ENCODE measurements at places on chromosomes 11 and 22. TPM values are rescaled to one million over a fixed set of nuclear protein-coding genes. Genes with fewer than 3 reads are reported as not detected.

GRCh38 chr11:62236187-62236586, 5.9 kb upstream of the SCGB1D2 start:
- no peak for DNase-seq

DNA sequence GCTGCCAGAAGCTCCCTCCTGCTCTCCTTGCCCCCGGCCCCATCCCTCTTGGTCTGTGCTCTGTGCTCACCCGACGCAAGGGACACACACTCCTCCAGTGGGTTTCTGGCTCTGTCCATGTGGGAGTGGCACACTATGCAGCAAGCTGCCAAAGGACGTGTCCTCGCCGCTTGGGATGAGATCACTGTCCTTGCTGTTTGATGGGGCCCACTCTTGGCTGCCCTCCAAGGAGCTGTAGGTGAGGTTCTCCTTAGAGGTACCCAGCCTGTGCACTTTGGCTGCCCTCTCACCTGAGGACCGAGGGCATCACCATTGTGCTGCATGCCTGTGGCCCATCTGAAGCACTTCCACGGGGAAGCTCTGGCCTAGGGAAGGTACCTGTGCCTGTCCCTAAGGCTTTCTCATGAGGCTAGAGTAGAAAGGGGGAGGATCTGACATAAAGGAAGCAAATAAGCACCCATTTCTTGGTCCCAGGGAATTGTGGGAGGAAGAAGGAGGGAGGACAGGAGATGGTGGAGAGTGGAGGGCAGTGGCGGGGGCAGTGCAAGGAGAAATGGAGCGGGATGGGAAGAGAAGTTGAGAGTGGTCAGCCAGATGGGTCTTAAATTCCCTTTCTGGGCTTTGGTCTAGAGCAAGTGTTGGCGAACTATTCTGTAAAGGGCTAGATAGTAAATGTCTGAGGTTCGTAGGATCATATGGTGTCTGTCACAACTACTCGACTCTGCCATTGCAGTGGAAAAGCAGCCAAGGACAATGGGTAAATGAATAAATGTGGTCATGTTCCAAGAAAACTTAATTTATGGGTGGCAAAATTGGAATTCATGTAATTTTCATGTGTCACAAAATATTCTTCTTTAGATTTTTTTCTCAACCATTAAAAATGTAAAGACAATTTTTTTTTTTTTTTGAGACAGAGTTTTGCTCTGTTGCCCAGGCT, 47.0 kb upstream of the AMPD3 start:
- DNase-seq = no peak

DNA sequence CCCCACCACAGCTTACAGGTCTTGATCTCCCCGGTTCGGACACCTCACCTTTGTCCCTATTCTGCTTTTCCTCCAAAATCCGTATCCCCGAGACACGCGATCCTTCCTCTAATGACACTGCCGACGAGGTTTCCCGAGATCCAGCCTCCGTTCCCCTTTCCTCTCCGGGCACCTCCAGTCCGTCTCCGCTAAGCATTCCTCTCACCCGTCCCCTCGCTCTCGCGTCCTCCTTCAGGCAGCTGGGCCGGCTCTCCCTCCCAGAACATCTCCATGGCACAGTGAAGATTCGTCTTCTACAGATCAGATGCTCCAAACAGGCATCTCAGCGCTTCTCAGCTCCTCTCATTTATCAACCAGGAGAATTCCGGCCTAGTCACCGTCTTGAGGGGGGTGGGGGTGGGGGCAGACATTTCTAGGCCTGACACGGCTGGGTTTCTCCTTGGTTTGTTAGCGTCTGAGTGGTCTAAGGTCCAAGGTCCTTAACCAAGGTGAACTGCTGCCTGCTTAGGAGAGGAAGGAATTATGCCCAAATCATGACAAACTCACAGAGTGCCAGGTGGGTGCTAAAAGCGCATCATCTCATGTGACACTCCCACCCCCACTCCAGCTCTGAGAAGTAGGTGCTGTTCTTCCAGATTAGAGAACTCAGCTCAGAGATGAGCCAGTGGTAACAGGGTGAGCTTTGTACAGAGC, at the start of gene SPTBN2:
SPTBN2 (minus strand) TSS at position 524 of the 693 bp plus-strand sequence. CDS start 7,976 bp downstream, outside the sequence.
- no peak for DNase-seq

- no peak for DNase-seq
Measured at GRCh38 chr22:44426981-44427380, 71.1 kb downstream of the RTL6 start.

DNA sequence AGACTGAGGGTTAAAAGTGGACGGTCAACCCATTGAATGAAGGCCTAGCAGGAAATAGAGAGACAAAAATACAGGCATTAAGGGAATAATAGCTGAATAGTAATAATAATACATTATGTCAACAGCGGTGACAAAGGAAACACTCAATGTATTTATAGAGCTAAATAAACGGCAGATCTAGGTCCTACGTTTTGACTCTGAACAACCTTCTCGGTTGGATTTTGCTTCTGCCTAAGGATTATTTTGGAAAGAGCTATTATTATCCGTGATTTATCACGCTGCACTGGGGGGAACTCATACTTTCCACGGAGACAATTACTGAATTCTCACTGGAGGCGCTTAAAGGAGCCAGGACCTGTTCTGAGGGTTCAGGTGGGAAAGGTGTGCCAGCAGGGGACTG, 118.2 kb upstream of the KIRREL3 start:
- DNase-seq = no peak

DNA sequence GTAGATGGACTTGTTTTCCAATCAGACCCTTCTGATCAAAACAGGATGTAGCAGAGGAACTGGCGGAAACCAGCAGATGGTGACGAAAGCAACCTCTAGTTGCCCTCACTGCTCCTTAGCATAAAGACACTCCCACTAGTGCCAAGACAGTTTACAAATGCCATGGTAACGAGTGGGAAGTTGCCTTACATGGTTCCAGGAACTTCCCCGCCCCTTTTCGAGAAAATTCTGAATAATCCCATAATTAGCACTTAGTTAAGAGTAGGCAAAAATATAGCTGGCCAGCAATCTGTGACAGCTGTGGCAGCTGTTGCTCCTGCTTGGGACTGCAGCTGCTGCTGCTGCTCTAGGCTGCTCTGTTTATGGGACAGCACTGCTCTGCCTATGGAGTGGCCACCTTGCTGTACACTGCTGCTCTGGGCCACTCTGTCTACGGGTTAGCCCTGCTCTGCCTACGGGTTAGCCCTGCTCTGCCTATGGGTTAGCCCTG, 33.4 kb upstream of the SORL1 start:
- DNase-seq = no peak

- no peak for DNase-seq
Measured at GRCh38 chr11:128310676-128311445, 276.5 kb downstream of the ETS1 start.

- no peak for DNase-seq
Measured at GRCh38 chr11:69371731-69372588, 78.0 kb downstream of the MYEOV start.

DNA sequence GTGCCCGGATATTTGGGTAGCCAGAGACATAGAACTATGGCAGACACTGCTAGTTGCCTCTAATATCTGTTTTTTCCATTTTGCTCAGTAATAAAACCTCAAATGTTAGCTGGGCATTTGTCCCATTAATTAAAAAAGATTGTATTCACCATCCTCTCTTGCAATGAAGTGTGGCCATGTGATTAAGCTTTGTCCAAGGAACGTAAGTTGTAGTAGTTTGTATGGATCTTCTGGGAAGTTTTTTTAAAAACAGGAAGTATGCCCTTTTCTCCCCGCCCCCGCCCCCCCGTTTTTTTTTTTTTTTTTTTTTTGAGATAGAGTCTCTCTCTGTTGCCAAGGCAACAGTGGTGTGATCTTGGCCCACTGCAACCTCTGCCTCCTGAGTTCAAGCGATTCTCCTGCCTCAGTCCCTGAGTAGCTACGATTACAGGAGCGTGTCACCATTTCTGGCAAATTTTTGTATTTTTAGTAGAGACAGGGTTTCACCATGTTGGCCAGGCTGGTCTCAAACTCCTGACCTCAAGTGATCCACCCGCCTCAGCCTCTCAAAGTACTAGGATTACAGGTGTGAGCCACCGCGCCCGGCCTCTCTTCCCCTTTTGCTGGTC, 1.7 kb upstream of the TMEM135 start:
- no peak for DNase-seq

DNA sequence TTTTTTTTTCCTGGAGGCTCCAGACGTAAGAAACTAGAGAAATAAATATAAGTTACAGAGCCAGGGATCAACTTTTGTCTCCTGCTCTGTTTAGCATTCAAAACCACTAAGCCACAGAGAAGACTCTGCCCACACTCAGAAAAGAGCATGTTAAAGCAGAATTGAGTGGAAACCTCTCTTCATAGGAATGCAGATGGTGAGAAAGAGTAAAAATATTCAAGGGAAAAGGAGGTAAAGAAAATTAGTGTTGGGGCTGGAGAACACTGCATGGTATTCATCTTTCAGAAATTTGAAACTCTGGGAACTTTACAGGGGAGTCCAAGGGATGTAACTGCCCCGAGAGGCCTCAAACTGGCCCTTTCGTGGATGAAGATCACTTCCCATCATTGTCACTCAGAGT, 65.1 kb downstream of the CLMP start:
- DNase-seq = no peak

- no peak for DNase-seq
Measured at GRCh38 chr22:41524251-41524661, 20.0 kb downstream of the POLR3H start.

DNA sequence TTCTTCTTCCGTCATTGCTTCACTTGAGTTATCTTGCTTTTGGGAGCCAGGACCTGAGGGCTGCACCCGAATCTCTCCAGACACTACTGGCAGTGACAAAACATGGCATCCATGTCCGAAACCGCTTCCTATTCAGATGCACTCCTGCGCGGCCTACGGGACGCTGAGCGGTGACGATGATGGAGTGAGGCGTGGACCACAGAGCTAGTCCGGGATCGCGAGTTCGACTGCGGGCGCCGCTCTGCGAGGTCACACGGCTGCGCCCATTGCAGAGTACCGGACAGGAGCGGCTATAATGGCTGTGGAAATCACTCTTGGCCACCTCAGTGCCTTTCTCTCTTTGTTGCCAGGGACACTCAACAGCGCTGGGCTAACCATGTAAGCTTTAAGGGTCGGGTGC, 453.8 kb upstream of the CNTN5 start:
- DNase-seq = no peak

GRCh38 chr11:44681698-44682097, 45.1 kb upstream of the TSPAN18 start:
- DNase-seq = no peak

DNA sequence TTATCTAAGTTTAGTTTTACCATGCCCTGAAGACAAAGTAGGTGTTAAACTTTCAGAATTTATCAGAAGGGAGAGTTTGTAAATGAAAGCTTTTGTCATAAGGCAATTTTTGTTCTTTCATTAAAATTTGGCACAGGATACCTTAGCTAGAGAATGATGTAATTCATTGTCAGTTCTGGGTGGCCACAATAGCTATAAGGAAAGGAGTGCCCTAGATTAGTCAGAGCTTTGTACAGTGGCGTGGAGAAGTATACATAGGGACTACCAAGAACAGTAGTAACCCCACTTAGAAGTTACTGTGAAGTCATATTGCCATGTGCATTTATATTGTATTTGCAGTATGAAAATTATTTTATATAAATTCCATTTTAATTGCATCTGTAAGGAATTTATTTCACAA, 126.3 kb upstream of the CARD18 start:
- DNase-seq = no peak

- DNase-seq = no peak
Measured at GRCh38 chr11:8694137-8694536, 11.5 kb downstream of the RPL27A start.

DNA sequence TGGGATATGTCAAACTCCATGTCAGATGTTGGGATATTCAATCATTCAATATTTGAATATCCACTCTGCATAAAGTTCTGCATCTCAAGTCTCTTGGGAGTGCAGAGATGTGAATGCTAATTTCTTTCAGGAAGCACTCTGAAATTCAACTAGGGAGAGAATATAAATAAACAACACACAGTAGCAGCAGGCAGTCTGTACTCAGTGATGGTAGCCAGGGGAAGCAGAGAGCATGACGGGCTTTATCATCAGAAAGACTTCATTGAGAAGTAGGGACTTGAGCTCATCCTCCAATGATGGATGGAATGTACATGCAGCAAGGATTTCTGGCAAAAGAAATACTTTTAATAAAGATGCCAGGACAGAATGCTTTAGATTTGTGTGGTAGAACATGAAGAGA, 9.8 kb upstream of the TEAD1 start:
- DNase-seq = no peak

GRCh38 chr22:17548010-17548755, 15.1 kb upstream of the SLC25A18 start:
- DNase-seq = no peak

GRCh38 chr11:441418-442274, at the start of gene ANO9:
Gene ANO9, minus strand, starts transcription at chr11:442011. Its CDS starts 85 bp downstream, at chr11:441926.
- no peak for DNase-seq

- DNase-seq = no peak
Measured at GRCh38 chr11:108302121-108302785, 79.4 kb downstream of the ATM start.

DNA sequence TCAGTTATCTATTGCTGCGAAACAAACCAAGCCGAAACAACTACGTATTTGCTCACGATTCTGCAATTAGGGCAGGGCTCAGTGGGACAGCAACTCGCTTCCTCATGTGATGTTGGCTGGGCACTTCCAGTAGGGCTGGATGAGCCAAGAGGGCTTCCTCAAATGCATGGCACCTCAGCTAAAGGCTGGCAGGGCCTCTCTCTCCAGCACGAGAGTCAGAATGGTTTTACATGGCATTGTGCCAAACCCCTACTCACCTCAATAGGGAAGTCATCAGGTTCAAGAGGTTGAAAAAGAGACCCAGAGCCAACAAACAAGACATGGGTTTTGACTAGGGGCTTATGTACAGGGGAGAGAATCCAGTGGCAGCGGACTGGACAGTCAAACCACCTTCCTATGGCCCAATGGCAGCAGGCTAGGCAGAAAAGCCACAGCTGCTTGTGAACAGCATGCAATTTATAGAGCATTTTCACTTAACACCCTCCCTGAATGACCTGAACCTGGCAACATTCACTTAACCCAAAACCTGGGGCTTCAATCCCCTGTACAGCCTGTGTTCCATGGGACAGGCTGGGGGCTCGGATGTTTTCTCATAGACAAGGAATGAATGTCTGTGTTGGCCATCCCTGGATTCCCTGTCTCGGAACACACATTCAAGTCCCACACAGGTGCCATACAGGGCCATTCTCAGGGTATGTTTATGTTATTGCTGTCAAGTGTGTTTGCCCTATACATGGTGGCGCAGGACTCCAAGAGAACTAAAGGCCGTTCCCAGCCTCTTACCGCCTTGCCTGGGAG, 154.2 kb upstream of the NAV2 start:
- DNase-seq = no peak

GRCh38 chr11:15772981-15773380, 583.4 kb downstream of the SOX6 start:
- no peak for DNase-seq

- no peak for DNase-seq
Measured at GRCh38 chr22:46937939-46938338, 175.5 kb downstream of the TBC1D22A start.

GRCh38 chr11:86116386-86116726, 47.5 kb upstream of the PICALM start:
- DNase-seq = no peak

- DNase-seq = no peak
Measured at GRCh38 chr22:45784357-45785277, 113.0 kb downstream of the ATXN10 start.

MYO7A gene
- 2.4 TPM for total RNA-seq

AP1B1 gene
- total RNA-seq = 64.2 TPM

SLC22A25 gene
- total RNA-seq = not detected

UPK3A gene
- total RNA-seq = not detected

OR4P4 gene
- not detected for total RNA-seq

UCP2 gene
- total RNA-seq = 46.2 TPM

LARGE2 gene
- total RNA-seq = 111 TPM

FDX1 gene
- 9.6 TPM for total RNA-seq

DDI1 gene
- total RNA-seq = not detected

LIN7C gene
- 41.7 TPM for total RNA-seq

RASGRP2 gene
- total RNA-seq = 40.6 TPM

LINC01488 gene
- total RNA-seq = not detected

C1QTNF5 gene
- 2.2 TPM for total RNA-seq

MTMR3 gene
- 18.5 TPM for total RNA-seq
